ENCODE measurements at places on chromosomes 5 and 9.

GRCh38 chr9:125536167-125536772 is 170.7 kb downstream of the MAPKAP1 start:
- no peak for DNase-seq

GRCh38 chr9:38315085-38315595 is 77.4 kb upstream of the ALDH1B1 start:
- DNase-seq, result no peak

DNA sequence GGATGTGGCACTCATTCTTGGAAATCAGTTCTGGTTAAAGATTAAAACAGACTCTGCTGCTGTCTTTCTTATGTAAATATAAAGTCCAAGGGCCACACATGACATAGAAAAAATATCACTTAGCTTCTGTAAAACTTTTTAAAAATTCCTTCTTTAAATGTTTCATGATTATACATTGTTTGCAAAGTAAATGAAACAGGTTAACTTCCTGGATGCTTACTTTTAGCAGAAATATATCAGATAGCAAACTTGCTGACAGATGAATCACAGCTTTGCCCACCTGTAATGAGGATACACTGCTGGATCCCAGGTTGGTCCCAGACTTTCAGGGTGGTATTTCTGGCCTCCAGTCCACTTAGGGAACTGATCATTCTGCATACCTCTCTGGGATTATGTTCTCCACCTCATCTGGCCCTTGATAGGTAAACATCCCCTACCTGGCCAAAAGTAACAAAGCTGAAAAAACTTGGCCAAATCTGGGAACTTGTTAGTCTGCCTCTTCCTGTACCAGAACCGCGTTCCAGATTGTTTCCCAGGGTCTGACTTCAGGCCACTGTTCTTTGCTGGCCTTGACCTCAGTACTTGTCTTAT is 340.5 kb downstream of the ADGRV1 start:
- DNase-seq, result peak; percentile 23

DNA sequence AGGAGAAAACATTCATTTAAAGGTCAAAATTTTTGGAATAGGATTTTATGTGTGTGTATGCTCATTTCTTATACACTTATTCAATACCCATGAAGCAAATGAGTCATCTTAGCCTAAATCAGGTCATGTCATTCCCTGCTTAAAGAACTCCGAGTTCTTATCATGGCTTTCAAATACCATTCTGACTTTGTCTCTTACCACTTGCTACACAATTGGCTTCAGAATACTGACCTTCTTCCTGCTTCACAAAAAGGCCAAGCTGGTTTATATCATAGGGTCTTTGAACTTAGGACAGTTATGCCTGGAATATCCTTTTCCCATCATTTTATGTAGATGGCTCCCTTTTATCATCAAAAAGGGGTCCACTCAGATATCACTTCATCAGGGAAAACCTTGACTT is 652.2 kb upstream of the WWC1 start:
- no peak for DNase-seq

DNA sequence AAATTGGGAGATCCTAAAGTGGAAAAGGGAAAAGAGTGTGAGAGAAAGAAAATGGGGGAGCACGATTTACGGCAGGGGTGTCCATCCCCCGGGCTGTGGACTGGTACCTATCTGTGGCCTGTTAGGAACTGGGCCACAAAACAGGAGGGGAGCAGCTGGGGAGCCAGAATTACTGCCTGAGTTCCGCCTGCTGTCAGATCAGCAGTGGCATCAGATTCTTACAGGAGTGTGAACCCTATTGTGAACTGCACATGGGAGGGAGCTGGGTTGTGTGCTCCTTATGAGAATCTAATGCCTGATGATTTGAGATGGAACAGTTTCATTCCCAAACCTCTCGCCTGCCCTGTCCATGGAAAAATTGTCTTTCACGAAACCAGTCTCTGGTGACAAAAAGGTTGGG is 108.3 kb upstream of the ADAMTSL1 start:
- no peak for DNase-seq

DNA sequence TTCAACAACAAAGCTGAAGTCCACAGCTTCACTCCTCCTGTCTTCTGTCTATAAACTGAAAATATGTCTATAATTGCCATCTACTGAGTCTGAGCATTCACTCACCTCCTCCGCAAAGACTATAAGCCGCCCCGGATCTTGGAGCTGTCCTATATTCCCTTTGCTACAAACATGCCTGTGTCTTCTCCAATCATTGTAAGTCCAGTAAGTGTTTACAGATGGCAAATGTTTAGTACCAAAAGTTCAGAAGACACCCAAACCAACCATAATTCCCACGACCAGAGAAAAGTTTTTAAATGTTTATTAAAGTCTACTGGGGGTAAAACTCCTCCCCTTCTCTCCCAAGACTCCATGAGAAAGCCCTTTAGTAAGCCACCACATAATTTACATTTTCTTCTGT is 80.9 kb downstream of the EBF1 start:
- no peak for DNase-seq

DNA sequence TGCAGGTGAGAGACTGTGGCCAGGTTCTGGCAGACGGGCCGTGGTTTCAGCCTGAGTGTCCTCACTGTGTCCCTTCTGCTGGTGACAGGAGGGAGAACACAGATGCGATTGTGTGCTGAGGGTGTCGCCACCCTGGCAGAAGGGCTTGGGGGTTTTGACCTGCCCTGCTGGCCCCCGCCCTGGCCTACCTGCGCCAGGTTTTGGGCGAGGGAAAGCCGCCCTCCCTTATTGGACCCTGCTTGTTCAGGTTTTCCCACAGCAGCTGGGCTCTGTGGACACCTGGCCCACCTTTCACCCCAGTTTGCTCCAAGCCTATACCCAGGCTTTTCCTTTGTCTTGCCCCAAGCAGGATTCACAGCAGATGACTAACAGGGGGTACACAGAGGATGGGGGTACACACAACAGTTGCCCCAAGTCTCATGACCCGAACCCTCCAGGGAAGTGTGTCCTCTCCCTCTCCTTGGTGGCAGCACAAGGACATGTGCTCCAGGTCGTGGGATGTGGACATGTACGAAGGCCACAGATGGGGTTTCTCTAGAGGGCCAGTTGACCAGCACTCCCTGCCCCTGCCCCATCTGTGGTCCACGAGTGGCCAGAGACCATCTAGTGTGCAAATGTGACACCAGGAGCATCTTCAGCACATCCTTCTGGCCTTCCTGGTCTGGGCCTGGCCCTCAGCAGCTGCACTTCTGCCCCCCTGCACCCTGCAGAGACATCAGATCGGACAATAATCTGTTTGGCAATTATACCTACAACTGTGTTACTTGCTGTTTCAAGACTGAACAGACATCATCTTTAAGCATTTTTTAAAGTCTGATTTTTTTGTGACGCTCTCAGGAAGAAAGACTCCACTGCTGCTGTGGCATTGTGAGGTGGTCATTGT is 265.8 kb upstream of the IRX4 start:
- no peak for DNase-seq

DNA sequence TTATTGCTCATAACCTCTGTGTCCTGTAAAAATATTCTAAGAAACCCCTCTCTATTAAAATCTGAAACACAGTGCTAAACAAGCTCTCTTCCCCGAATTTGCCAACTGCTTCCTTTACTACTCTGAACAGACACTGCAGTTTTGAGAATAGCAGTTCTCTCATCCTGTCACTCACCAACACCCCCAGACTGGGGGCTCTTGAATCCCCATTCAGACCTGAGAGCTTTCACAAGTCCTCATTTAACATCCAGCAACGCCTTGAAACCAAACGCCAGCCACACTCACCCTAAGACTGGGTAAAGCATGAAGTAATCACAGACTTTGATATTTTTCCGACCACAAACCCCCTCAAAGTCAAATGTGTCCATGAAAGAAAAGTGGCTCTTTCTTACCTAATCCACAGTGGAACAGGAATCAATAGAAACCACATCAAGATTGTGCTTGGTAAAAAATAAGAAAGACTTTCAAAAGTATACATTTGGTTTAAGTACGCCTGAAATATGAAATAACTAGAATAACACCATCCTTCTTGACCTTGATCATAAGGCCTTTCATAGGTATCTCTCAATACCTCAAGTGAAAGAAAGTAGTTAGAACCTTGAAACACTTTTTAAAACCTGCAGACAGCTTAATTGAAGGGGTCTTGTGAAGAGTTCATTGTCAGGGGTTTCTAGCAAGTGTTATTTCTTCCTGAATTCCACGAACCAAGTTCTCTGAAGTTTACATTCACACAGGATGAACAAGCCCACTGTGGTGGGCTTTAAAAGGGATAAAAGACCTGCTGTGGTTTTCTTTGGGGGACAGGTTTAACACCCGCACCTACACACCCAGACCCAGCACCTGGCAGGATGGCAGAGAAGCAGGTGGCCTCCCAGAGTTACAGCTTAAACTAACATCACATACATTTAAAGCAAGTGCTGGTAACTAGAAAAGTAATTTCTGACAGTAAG is 412.6 kb downstream of the MLLT3 start:
- DNase-seq, result no peak

DNA sequence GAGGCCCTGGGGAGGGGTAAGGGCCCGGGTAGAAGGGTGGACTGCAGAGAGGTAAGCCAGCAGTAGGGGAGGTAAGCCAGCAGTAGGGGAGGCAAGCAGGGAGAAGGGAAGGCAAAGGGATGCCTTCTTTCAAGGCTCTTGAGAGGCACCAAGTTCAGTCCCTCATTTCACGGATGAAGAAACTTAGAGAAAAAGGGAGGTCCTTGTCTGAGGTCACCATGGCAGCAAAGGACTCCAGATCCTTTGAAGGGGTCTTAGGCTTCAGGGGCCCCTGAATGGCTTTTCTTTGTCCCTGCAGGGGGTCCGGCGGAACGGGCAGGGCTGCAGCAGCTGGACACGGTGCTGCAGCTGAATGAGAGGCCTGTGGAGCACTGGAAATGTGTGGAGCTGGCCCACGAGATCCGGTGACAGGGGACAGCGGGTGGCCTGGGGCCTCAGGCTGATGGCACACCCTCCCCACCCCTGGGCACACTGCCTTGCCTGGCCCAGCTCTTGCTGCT is 42.6 kb downstream of the RGS3 start:
- DNase-seq, result no peak

- DNase-seq, result peak; percentile 63
Measured at GRCh38 chr5:116572350-116573278, 2.0 kb downstream of the SEMA6A start.

DNA sequence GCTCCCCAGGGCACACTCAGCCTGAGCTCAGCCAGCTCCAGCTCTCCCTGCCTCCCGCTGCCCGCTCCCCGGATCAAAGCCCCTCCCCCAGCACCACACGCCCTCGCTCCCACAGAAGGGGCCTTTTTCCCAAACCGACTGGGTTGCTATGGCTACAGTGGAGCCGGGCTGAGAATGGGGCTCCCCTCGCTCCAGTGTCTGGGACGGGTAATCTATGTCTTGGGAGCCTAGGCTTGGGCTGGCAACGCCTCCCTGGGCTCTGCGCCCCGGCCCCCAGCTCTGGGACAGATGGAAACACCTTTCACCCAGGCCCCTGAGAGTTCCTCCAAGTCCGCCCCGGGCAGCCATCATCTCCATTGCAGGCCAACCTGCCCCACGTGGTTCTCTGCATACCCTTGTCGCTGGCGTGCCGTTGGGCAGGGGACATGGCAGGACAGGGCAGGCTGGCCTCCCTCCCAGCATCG is 29.6 kb downstream of the NOTCH1 start:
- no peak for DNase-seq

GRCh38 chr9:136225366-136225747 is 20.3 kb downstream of the QSOX2 start:
- no peak for DNase-seq

DNA sequence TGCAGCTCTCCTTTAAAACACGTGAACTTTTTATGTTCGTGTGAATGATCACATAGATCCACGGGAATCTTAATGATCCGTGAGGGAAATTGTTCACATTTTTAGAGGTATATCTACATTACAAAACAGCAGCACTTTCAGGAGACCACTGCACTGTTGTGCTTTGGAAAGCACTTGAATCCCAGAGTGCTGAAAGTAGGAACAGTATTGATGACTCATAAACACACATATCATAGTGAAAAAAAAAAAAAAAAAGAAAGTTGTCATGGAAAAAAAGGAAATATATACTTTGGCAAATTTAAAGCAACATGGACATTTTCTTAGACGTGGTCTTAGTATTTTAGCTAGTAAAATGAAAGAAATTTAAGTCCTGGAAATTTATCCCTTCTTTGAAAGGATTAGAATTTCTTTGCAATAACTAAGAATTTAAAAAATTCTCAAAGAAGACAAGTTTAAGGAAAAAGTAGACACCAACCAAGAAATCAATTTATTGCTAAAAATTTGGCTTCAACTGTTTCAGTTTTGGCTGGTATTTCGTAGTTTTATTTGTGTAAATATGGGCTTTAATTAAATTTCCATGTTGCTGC is 55.4 kb downstream of the ADGRV1 start:
- DNase-seq, result no peak

GRCh38 chr9:124390794-124391658 is 24.2 kb downstream of the PSMB7 start:
- DNase-seq, result no peak

- no peak for DNase-seq
Measured at GRCh38 chr5:61460471-61460870, 128.4 kb downstream of the ZSWIM6 start.

DNA sequence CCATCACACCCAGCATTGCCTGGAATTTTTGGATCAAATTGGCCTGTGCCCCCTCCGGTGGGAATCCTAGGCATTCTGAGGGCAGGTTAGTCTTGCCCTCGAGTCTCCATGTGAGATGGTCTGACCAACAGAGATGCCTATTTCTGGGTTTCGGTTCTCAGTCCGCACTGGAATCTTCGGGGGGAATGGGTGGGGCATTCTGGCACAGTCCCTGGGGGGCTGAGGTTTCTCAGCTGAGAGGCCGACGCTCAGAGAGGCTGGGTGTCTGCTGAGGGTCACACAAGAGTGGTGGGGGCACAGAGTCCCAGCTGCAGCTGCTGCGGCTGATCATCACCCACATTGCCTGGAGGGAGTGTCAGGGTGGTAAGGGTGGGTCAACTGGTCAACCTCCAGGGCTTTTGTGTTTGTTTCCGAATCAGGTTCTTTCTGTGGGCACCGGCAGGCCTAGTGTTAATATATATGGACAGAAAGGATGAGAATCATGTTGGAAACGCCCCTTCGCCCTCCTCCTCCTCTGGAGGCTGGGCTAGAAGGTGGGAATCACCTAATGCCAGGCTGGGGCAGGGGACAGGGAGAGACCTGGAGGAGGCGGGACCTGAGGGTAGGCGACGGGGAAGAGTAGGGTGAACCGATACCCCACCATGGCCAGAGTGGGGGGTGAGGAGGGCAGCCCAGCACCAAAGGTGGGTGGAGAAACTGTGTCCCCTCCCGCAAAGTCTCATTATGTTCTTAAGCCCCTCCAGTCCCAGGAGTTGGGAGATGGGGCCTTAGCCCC is 149.5 kb upstream of the PHYKPL start:
- no peak for DNase-seq
